GM04504 (cell line): ENCODE measurements at places on chromosomes 3 and 15.

DNA sequence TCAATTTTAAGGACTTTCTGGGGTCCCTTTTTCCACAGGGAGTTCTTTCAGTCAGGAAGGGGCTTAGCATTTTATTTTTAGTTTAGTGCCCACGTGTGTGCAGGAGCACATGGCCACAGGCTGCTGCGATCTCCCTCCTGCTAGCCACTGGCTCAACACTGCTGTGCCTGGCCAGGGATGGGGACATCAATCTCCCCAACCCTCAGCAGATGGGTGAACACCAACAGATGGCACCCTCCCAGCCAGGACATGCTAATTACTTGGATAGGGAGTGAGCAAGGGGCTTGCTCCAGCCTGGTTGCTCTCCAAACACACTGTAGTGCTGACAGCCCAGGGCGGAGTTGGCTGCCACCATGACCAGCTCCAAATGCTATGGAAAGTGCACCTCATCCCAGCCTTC is 7.4 kb upstream of the RIOX2 start:
- DNase-seq, result no peak

DNA sequence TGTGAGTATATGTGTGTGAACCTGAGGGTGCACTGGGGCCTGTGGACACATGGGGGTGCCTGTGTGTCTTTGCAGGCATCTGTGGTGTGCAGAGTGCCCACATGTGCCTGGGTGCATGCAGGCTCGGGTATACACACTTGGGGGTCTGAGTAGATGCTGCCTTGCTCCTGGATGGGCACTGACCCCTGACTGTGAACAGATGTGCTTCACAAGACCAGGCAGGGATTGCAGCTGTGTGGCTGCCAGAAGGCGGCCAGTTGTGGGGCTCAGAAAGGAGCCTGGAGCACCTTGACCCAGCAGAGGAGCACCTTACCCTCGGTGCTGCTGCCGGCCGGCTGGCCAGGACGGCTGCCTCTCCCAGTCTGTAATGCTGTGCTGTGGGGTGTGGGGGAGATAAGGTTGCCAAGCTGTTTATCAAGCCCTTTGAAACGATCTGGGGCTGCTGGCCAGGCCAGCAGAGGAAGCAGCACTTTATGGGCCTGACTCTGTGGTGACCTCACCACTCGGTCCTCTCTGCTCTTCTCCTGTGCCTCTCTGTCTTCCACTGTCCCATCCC is 55.5 kb upstream of the MRPS22 start:
- DNase-seq, result no peak

- no peak for DNase-seq
These were observed 24.5 kb downstream of the RSRC1 start for GRCh38 chr3:158134363-158134762.

- DNase-seq, result no peak
These were observed 279.8 kb downstream of the FOXP1 start for GRCh38 chr3:71303627-71304200.

DNA sequence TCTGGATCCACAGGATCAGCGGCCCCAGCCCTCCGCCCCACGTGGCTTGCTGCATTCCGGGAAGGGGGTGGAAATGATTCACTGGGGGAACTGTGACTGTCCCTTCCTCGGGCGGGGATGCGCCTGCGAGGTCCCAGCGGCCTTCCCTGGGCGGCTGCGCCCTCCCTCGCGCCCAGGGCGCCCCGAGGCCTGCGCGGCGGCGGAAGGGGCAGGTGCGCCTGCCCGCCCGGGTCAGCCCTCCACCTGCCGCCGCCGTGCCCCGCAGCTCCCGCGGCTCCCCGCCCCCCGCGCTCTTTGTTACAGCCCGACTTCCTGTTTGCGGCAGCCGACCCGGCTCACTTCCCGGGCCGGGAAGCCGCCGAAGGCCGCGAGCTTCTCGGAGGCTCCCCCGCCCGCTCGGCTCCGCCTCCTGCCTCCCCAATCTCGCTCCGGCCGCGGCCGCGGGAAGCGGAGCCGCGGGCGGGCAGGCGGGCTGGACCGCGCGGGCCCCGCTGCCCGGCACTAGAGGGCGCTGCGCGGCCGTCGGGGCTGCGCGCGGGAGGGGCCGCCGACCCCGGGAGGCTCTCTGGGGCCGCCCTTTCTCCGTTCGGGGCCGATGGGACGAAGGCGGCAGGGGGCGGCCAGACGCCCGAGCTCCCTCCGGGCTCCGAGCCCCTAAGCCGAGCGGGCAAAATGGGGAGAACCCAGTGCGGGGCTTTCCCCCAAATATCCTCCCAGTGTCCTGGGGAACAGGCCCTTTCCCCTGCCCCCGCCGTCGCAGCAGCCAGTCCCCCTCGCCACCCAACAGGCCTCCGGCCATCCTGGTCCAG is 11.5 kb upstream of the CHAC1 start:
- DNase-seq, result peak; percentile 58

GRCh38 chr3:169931747-169932520 is 20.6 kb downstream of the SAMD7 start:
- no peak for DNase-seq

- DNase-seq, result no peak
These were observed 30.8 kb upstream of the C3orf80 start for GRCh38 chr3:160194438-160194837.

DNA sequence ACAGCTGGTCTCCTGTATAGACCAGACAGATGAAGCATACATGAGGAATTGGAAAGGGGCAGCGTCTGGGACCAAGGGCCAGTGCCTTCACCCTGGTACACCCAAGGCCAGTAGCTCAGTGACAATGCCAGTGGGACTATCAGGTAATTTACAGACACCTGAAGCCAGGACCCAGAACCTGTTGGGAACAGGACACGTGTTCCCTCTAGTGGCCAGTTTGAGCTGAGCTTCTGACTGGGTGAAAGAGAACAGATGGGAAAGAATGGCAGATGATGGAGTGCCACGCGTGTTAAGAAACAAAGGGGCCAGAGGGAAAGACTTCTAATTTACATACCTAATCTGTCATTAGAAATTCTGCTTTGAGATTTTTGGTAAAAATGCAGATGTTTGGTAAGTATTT is 5.1 kb upstream of the SLC25A38 start:
- DNase-seq, result no peak
